ENCODE measurements at places on chromosomes 6 and 20. TPM values are rescaled to one million over a fixed set of nuclear protein-coding genes. Genes with fewer than 3 reads are reported as not detected.

DNA sequence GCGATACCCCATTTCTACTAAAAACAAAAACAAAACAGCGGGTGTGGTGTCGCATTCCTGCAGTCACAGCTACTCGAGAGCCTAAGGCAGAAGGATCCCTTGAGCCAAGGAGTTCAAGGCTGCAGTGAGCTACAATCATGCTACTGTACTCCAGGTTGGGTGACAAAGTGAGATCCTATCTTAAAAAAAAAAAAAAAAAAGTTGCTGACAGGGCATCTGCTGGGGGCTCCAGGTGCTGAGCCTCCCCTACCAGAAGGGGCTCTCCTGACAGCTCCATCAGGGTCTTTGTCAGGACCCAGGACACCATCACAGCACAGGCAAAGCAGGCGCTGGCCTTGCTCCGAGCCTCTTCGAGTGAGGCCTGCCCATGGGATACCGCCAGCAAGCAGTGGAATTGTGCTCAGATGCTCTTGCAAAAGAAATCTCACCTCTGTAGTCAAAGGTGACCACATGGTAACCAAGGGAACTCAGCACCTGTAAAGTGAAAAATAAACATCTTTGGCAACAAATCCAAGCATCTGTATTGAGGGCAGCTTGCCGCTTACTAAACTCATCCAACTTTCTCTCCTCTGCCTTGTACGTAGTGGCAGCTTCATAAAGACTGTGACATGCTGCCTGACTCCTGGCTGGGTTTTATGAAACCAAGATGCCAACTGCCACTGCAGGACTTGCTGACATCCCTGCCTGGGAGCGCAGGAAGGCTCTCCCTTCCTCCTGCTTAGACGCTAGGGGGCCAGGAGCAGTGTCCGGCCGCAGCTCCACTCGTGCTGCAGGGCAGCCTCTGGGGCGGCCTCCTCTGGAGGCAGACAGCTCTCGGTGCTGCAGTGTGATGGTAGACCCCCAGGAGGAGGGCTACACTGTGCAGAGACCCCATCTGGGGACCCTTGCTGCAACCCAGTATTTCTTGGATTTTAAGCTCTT lies 66.9 kb downstream of the PYGB start:
- H3K27me3 ChIP-seq = no peaks in the 10 kb centered on the region
- H3K4me1 ChIP-seq = peaks cover 39% of the 10 kb centered on the region
- H3K36me3 ChIP-seq = peaks cover 7% of the 10 kb centered on the region
- no peak overlapping the region for H3K4me3 ChIP-seq
- no peak for DNase-seq

DNA sequence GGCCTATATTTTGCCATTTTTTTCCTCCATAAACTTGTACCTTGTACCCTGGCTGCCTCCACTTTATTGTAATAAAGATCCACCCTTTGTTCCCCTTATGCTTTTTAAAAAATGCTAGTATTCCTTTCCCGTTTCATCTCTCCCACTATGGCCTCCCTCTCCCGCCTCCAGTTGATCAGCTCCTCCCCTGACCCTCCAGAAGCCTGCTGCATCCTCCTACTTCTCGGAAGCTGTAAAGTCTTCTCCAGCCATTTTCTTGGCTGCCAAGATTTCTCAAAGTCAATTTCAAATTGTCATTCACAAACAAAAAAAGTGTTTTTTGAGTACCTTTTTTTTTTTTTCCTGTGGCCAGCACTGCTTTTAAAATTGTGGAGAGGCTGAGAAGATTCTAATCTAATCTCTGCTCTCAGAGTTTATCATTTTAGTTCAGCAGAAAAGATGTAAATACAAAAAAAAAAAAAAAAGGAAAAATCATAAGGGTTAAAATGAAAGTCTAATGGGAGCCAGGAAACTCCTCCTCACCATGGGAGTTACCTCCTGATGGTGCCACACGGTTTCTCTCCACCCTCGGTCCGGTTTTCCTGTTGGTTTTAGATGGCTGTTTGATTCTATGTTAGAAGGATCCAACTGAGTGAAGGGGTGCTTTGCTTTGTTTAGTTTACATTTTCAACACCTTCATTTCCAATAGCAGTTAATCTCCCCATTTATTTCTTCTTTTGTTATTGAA lies 103.0 kb upstream of the KCNK16 start:
- DNase-seq = no peak
- H3K27ac ChIP-seq = no peak overlapping the region
- no peaks in the 10 kb centered on the region for H3K27me3 ChIP-seq
- H3K4me3 ChIP-seq = no peak overlapping the region
- H3K4me1 ChIP-seq = peaks cover 6% of the 10 kb centered on the region

- H3K27me3 ChIP-seq = no peaks in the 10 kb centered on the region
- H3K36me3 ChIP-seq = peaks cover 40% of the 10 kb centered on the region
- DNase-seq = no peak
- H3K4me3 ChIP-seq = no peak overlapping the region
These were observed 508.6 kb downstream of the UTRN start for GRCh38 chr6:144793744-144794143.

GRCh38 chr20:47985092-47985850 lies 200.0 kb upstream of the SULF2 start:
- no peak overlapping the region for H3K27ac ChIP-seq
- H3K4me3 ChIP-seq = no peak overlapping the region
- H3K4me1 ChIP-seq = no peaks in the 10 kb centered on the region
- H3K36me3 ChIP-seq = no peaks in the 10 kb centered on the region
- DNase-seq = no peak

- H3K4me3 ChIP-seq = no peak overlapping the region
- H3K4me1 ChIP-seq = peaks cover 6% of the 10 kb centered on the region
- no peak overlapping the region for H3K27ac ChIP-seq
- peaks cover 2% of the 10 kb centered on the region for H3K27me3 ChIP-seq
- DNase-seq = no peak
- no peaks in the 10 kb centered on the region for H3K36me3 ChIP-seq
These were observed 84.4 kb downstream of the CLIC5 start for GRCh38 chr6:45931232-45931631.

BNIP5 gene
- total RNA-seq = not detected

DNA sequence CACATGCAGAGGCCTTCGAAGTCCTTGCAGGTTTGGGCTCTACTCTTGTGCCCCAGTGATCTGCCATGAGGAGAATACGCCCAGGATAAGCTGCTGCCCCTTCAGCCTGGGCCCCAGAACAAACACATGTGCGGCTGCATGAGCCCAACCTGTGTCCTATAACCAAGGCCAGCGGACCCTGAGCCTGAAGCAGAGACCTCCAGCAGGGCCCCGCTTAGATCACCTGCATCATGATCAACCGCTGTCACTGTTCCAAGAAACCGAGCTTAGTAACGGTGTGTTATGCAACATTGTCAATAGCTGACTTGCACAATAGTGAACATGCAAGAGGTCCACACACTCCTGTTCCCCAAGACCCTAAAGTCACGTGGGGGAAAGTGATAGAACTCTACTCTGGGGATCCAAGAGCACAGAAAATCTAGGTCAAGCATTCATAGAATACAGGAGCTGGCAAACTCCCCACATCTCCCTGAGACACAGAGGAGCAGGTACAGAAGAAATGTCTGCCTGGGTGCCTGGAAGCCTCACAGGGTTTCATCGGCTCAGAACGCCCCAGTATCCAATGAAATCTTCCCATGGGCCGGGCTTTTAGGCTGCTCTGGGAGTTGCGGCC lies 136.2 kb downstream of the BMP7 start:
- no peak overlapping the region for H3K4me3 ChIP-seq
- no peak overlapping the region for H3K27ac ChIP-seq
- H3K4me1 ChIP-seq = no peaks in the 10 kb centered on the region
- no peak for DNase-seq
- H3K36me3 ChIP-seq = no peaks in the 10 kb centered on the region
- H3K27me3 ChIP-seq = peaks cover 14% of the 10 kb centered on the region
